ENCODE measurements at places on chromosomes 11 and 22.

DNA sequence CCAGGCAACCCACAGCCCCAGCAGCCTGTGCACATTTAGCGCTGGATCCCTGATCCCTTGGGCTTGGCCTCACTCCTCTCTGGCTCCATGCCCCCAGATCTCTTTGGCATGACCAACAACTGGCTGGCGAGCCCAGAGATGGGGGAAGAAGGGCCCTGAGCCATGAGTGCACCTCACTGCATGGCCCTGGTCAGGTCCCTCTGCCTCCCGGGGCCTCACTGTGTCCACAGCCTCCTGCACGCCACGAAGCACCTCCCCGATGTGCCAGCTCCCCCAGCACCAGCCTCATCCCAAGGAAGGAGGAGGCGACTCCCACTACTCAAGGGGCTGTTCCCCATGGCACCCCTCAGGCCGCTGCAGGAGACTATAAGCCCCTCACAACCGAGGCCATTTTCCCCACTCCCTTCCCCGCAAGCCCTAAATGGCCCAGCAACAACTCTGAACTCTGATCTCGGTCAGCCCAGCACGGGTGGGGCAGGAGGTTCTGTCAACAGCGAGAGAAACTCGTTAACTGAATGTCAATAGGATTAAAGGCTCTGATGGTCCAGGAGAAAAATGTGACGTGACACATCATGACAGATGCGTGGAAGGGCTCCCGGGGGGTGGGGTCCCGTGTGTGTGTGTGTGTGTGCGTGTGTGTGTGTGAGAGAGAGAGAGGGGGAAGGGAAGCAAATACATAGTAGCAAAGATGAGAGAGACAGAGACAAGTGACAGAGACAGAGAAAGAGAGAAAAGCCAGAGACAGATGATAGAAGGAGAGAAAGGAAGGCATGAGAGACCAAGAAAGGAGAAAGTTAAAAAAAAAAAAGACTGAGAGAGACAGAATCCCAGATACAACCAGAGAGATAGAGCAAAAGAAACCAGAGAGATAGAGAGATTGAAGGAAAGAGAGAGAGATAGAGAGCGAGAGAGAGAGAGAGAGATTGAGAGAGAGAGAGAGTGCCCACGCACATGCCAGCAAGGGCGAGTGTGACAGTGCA is 28.4 kb upstream of the SYT7 start:
- DNase-seq = no peak

DNA sequence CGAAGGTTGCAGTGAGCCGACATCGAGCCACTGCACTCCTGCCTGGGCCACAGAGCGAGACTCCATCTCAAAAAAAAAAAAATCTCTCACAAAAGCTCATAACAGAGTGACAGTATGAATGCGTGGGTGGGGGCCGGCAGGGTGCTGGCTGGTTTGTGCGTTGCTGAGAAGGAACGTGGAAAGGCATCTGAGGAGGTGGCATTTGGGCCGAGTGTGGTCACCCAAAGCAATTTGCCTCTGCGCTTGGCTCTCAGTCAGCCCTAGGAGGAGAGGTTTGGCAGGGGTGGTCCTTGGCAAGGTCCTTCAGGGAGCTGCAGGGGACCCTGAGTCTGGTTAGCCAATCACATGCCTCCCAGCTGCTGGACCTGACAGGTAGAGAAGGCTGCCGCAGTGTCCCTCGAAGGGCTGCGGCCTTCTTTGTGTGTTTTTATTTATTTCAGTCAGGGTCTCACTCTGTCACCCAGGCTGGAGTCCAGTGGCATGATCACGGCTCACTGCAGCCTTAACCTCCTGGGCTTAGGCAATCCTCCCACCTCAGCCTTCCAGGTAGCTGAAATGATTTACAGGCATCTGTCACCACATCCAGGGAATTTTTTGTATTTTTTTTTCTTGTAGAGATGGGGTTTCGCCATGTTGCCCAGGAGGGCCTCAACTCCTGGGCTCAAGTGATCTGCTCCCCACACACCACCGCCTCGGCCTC is 23.5 kb upstream of the OSBPL5 start:
- no peak for DNase-seq

DNA sequence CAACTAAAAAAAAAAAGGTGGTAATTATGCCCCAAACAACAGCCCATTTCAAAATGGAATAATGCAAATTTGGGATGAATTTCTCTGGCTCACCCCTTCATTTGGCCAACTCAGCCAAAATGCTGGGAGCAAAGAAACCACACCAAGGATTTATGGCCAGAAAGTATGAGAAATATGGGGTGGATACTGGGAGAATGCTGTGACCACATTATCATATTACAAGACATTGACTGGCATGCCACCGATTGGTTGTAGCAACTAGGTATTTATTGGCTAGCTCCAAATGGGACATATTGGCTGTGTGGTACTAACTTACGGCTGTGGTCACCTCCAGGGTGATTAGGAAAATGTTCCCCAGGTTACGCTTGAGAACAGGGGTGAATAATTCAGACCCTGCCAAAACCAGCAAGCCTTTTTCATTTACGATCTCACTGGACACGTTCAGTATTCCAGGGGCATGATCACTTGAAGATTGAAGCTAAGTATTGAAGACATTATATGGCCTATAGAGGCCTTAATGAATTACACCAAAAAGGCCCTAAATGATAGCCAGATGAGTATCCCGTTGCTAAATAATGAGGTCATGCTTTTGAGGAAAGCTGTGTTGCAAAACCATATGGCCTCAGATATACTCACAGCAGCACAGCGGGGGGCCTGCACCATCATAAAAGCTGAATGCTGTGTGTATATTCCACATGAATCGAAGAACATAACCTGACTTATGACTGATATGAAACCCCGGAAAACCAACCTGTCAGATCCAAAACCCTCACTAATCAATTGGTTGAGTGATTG is 3.8 kb upstream of the FDX1 start:
- no peak for DNase-seq

DNA sequence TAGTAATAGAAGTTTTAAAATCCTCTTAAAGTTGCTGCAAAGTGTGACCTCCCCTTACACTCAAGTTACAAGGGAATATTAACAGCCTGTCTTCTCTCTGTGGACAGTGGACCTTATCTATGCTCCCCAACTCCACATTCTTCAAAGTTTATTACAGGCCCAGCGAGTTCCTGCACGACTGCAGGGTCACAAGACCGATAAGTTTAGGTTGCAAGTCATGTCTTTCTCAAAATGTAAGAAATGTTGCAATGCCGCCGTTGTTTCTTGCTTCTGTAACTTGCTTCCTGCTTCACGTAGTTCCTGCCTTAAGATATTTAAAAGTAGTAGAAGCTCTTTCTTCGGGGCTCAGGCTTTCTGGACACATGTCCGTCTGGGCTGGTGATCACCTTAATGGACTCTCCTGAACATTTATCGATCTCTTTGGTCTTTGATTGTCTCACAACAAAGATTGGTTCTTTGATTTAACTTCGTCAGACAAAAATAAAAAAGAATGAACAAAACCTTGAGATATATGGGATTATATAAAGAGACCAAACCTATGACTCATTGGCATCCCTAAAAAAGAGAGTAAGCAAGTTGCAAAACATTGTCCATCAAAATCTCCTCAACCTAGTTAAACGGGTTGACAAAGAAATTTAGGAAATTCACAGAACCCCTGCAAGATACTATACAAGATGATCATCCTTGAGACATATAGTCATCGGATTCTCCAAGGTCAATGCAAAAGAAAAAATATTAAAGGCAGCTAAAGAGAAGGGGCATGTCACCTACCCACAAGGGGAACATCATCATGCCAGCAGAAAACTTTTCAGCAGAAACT is 45.4 kb upstream of the GLYAT start:
- DNase-seq = peak; percentile 75

- DNase-seq = peak; percentile 86
Observed at GRCh38 chr11:94077552-94078293, 50.9 kb upstream of the PANX1 start.

- peak; percentile 9 for DNase-seq
Observed at GRCh38 chr11:86418917-86419316, 44.2 kb downstream of the CCDC81 start.

DNA sequence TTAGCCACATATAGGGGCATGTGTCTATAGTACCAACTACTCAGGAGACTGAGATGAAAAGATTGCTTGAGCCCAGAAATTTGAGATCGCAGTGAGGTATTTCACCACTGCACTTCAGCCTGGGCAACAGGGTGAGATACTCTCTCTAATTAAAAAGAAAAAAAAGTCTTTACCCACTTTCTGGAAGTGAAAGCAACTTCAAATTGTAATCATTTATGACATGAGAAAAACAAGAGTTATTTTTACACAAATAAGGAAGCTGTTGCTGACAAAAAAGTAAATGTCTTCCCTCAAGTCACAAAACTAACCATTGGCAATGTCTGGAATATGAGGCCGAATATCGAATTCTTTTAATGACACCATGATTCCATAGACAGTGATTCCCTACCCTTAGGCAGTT is 71.4 kb downstream of the GLYATL1 start:
- DNase-seq = no peak

GRCh38 chr11:46277313-46277621 is 195 bp upstream of the CREB3L1 start:
- DNase-seq = peak; percentile 46

DNA sequence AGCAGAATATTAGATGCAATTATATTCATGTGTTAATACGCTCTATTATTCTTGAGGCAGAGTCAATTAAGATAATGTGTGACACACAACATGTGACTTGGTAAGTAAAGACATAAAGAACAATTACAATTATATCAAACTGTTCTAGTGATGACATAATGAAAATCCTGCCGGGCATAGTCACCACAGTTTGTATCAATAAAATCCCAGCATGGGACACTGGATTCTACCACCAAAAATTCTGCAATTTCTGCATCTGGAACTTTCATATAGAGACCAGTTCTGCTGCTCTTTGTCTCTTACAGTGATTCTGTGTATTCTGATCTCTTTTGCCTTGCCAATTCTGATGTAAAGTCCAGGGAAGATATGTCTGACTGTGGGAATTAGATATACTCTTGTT is 495.6 kb upstream of the LRRC4C start:
- DNase-seq = no peak

GRCh38 chr22:30636226-30637077 is 871 bp downstream of the SLC35E4 start:
- no peak for DNase-seq

DNA sequence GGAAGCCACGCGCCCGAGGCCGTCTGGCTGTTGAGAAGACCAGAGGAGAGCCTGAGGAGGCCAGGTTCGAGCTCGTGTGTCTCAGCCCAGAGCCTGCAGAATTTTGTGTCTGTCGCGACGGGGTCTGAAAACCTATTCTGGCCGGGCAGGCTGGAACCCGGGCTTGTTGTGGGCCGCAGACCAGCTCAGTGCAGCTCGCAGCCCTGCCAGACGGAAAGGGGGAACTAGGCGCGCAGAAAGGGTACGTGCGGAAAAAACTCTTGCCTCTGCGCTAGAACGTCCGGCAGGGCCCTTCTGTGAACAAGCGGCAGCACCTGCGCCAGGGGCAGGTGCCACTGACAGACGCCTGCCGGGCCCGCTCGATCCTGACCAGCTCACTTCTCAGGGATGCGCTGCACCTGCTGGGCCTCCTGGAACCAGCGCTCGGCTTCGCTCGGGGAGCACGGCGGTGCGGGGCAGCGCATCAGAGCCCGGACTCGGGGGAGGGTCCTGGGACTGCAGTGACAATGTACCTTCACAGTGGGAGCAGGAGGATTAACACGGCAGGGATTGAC is 409.3 kb downstream of the BRD1 start:
- no peak for DNase-seq

- DNase-seq = no peak
Observed at GRCh38 chr11:104148706-104149105, 15.2 kb downstream of the PDGFD start.

DNA sequence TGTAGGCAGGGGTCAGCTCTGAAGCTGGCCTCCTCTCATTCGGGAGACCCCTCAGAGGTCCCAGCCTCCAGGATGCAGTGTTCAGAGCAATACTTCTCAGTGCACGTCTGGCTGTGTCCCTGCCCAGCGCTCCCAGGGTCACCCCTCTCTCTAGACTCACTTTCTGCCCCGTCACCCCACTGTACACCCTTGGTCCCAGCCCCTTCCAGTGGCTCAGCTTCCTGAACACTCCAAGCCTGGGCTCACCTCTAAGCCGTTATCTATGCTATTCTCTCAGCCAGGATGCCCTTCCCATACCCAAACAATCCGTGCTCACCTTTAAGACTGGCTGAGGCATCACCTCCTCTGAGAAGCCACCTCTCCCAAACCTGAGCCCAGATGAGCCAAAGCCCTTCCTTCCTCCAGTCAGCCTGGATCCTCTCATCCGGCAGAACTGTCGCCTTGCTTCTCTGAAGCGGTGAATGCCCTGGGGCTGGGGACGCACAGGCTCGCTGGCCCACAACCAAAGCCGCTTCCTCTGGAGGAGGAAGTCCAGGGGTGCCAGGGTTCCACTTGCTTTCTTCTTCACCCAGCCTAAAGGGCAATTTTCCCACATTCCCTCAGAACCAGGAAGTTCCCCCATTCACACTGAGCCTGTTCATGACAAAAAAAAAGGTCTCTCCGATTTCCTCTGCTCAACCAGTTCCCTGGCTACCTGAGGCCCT is 13.7 kb upstream of the CDKN1C start:
- DNase-seq = no peak

- DNase-seq = no peak
Observed at GRCh38 chr22:46696614-46697013, 41.4 kb downstream of the CERK start.

- peak; percentile 63 for DNase-seq
Observed at GRCh38 chr11:61141601-61142028, 19.6 kb downstream of the VPS37C start.

DNA sequence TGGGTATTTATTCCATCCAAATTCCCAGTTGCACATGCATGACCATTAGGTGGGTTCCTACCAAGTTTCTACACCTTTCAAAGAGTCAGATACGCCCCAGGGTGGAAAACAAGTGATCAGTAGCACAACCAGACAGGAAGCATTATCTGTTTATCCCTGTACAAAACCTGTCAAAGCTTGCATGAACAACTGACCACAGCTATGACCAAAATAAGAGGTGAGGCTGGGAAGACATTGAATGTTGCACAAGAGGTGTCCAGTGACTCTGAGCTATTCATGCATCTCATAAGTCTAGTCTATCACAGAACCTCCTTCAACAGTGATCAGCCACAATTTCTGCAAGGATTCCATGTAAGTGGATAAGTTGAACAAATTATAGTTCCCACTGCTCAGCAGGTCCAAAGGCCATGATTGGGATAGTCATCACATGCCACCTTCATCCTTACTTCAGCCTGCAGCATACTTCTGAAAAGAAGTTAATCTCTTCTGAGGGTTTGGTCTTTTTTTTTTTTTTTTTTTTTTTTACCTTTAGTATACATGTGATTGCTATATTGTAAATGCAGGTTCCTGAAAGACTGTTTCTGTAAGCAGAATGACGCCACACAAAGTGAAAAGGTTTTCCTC is 28.0 kb upstream of the TMEM45B start:
- no peak for DNase-seq

- DNase-seq = no peak
Observed at GRCh38 chr22:37843741-37844089, 419 bp downstream of the ANKRD54 start.

GRCh38 chr22:46763051-46763705 is 728 bp downstream of the TBC1D22A start:
- DNase-seq = peak; percentile 24

GRCh38 chr11:63503492-63503891 is 2.4 kb upstream of the LGALS12 start:
- no peak for DNase-seq
